NCI-H526 (cell line): ENCODE measurements at places on chromosomes 11 and 22.

DNA sequence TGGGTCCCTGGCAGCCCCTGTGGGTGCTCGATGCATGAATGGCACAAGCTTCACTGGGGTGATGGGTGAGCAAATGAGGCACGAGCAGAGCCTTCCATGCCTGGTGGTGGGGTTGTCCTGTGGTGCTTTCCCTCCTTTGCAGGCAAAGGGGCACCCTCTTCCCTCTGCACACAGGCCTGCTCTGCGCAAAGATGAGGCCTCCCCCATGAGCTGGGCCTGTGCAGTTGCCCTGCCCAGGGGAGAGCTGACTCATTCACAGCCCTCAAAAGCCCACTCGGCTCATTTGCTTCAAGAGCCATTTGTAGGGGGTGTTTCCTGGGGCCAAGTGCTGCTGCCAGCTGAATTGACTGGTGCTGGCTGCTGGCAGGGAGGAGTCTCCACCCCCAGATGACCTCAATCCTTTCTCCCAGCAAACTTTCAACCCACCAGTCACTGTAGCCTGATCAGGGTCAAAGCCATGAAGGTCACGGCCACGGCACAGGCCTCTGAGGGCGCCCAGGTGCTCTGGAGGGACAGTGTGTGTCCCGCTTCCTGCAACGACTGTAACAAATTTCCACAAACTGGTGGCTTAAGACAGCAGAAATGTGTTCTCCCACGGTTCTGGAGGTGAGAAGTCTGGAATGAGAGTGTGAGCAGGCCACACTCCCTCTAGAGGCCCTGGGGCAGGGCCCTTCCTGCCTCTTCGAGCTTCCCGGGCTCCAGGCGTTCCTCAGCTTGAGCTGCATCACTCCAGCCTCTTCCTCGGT lies 48.8 kb upstream of the ANO1 start:
- DNase-seq, result no peak

DNA sequence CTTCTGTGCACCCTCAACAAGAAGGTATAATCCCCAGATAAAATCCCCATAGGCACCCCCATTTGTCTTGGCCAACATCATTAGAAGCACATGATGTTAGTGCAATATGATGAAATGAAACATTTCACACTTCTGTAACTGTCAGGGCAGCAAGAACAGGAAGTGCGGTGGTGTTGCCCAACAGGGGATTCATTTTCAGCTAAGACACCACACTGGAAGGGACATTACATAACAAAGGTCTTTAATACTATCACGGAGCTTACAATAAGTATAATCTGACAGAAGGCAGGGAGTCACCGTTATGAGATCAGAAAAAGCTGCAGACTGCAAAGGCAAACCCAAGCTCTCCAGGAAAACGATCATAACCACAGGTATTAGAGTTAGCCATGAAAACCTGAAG lies 2.0 kb downstream of the OR52W1 start:
- DNase-seq, result no peak

- no peak for DNase-seq
Observed at GRCh38 chr11:133981156-133981555, 24.4 kb upstream of the IGSF9B start.

DNA sequence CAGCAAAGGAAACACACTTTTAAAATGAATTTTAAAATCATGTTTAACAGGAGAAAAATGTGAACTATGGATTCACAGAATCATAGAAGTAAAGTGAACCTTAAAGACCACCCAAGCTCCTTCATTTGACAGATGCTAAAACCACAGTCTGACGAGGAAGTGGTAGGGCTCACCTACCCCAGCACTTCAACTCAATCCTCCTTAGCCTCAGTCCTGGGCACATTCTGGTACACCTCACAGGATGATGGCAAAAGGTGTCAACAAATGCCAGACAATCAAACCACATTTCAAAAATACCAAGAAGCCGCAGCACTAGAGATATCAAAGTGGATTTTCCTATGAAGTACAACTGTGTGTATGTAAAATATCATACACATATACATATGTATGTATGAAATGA lies 43.1 kb downstream of the PITPNB start:
- DNase-seq, result no peak

- DNase-seq, result no peak
Observed at GRCh38 chr11:748007-748359, 719 bp downstream of the TALDO1 start.

DNA sequence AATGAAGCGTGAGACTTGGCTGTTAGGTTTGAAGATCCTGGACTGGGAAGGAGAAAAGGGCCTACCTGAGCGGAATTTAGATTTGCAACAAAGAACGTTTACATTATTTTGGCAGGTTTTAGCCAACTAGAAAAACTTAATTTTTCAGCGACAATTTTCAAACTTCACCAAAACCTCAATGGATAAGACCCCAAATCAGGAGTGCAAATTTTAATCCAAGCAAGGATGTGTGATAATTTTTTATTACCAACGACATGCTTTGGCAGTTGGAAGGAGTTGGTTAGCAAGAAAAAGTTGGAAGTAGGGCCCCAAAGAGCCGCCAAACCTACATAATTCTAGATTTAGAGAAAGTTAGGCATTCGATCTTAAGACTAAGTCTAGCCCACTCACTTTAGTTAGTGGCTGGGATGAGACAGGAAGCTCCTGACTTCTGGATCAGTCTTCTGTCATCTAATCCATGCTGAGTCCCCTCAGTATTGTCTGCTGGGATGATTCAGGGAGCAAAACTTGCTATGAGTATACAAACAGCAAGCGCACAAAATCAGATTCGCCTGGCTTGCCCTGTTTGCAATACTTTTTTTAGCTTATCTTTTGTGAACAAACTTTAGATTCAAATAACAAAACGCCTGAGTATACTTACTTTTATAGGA lies 787 bp upstream of the RDX start:
- DNase-seq, result peak; percentile 18

GRCh38 chr22:26127126-26127525 lies 42.1 kb upstream of the SEZ6L start:
- no peak for DNase-seq

DNA sequence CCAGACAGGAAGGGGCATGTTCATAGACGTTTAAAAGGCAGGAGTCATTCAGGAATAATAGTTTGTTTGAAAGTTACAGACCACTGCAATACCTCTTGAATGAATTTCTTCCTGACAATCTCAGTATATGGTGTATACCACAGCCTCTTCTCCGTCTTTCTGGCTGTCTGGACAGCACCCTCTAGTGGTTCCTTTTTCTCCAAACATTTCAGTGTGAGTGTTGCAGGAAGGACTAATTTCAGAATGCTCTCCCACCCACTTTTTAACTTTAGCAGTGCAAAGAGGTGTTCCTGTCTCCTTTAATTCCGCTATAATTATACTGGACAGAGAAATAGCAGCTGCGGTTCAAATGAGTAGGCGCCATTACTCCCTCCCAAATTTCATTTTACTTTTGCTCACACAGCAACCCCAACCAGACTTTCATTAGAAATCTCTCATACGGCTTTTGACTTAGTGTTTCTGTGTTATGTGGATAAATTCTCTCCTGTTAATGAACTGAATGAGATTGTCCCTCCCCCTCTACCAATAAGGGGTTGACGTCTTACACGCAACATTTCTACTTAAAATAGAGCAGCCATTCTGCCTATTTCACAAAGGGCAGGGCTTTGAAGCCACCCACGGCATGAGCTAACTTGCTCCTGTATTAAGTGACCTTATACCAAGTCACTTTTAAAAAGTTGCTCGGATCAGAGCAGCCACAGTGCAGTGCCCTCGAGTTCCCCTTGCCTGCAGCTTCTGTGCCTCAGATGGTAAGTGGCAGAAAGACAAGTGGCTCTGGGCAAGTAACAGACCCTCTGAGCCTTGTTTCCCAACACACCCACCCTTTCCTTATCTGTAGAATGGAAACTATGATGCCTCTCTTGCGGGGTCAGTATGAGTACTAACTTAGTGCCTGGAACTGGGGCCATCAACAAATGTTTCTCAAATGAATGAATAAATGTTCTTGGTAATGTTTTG lies 368.6 kb downstream of the OPCML start:
- peak; percentile 77 for DNase-seq

DNA sequence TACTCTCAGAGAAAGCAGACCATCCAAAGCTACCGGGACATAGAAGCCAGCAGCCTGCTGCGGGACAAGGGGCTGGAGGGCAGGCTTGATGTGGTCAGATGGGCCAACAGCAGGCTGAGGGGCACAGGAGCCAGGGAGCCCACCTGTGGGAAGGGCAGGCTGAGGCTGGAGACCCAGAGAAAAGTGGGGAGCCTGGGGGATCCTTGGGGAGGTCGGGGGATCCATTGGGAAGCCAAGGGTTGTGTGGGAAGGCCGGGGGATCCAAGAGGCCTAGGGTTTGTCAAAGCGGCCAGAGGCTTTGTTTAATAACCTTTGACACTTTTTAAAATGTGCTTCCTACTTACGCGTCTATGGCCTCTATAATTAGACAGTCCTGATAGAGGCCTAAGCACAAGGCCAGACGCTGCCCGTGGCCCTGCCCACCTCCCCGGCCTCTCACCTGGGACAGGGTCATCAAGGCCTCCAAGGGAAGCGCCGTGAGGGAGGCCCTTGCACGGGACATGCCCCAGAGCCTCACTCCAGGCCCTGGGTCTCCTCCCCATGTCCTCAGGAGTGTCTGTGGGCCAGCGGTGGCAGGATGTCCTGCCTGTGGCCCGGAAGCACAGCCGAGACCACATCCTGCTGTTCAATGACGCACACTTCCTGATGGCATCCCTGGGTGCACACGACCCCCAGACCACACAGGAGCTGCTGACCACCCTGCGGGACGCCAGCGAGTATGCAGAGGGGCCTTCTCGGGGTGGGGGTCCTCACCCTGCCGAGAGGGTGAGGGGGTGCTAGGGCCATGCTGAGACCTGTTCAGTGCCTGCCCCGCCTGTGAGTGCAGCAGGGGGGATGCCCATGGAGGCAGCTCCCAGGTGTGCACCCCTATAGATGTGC lies 8.6 kb upstream of the GTSE1 start:
- DNase-seq, result no peak

DNA sequence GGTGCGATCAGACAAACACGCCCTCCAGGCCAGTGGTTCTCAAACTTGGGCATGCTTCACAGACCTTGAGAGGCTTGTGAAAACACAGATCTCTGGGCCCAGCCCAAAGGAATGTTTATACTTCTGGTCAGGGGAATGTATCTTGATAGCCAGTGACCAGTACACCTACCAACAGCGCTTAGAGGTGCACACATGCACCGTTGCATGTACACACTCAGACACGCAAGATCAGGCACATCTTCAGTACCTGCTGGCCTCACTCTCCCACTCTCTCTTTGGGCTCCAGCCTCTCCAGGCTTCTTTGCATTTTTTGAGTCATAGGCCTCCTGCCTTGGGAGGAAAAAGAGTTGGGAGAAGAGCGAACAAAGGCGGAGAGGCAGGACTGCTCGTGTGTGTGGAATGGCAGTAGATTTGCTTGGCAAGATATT lies 11.7 kb upstream of the FXYD6 start:
- DNase-seq, result peak; percentile 97

DNA sequence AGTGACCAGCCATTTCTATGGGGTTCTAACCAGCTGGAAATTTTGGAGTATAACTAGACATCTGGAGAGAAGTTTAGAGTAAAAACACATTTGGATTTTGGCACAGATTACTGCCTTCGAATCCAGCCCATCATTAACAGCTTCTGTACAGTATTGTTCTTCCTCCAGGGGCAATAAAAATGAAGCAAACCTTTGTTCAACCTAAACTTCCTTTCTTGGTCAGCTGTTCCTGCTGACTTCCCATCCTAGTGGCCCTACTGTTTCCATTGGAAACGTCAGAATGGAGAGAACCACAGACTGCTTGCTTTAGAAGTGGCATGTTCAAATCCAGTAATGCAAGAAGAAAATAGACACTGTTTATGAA lies 203.7 kb upstream of the MTMR2 start:
- no peak for DNase-seq

DNA sequence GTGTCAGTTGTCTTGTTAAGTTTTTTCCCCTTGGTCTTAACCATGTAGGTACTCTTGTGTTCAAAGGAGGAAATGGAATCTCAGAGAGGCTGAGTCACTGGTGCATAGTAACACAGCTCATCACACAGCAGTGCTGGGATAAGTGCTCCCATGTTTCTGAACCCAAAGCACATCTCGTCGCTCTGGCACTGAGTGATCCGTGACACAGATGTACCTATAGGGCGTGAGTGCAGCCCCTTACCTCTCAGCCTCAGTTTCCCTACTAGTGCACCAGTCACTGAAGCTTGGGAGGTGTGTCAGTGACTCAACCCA lies 234.0 kb downstream of the ST3GAL4 start:
- DNase-seq, result no peak

DNA sequence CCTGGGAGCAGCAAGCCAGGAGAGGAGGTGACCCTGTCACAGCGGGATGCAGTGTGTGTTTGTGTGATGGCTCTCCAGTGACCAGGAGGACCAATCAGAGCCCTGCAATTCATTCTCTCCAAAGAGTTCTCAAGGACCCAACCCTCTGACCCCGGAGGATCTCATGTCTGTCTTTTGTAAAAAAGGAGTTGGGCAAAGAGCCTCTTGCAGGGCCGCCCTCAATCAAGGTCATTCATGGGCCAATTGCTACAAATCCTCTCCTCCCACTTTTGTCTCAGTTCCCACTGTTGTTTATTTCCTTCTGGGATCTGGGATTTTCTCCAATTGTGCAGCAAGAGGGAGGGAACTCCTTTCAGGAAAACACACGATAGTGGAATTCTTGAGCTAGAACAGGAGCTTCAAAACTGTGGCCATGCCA lies 4.0 kb downstream of the TECTA start:
- no peak for DNase-seq

DNA sequence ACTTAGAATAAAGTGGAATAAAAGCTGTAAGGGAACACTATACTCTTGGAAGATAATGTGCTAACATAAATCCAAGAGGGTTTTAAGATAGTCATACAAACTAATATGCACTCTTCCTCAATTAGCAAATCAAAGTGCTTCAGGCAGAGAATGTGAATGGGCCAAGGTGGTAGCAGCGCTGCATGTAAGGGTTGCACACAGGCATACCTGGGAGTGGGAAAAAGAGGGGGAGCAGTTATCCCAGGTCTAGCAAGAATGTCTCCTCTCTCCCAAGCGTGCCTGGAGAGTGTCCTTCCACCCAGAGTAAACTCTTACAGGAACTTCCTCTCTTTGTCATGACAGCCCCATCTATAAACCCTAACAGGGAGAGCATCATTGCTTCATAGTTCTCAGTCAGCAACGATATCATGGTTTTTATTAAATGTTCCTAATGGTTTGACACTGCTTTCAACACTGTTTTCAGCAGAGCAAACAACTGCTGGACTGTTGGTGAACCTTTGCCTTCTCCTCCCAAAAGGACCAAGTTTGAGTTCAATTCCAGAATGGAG lies 61.6 kb downstream of the SYTL2 start:
- no peak for DNase-seq

DNA sequence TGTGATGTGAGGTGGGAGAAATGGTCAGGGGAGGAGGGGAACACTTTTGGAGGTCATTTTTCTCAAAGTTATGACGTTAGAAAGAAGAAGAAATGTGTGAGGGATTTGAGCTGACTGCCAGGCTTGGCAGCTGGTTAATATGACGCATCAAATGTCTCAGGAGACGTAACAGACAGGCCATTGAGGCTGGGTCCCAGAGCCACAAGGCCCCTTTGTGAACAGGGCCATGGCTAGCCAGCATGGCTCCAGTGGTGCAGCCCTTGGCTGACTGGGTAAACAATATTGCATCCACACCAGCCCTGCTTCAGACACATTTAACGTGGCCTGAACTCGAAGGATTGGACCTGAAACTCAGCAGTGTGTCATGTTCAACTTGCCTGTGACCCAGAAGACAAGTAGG lies 34.3 kb downstream of the AMOTL1 start:
- DNase-seq, result no peak
